Naive thymus-derived CD4-positive, alpha-beta T cell (primary cell): ENCODE measurements at places on chromosomes 5 and 9. TPM values are rescaled to one million over a fixed set of nuclear protein-coding genes. Genes with fewer than 3 reads are reported as not detected.

Gene TIGD6
- 2.8 TPM for total RNA-seq

Gene FAF2
- total RNA-seq = 31.2 TPM

Gene SLC30A5
- 21.4 TPM for total RNA-seq

Gene FOXD4L4
- total RNA-seq = 0.30 TPM

Gene MEIKIN
- total RNA-seq = 1.6 TPM
